ENCODE measurements at places on chromosomes 5 and 9.

DNA sequence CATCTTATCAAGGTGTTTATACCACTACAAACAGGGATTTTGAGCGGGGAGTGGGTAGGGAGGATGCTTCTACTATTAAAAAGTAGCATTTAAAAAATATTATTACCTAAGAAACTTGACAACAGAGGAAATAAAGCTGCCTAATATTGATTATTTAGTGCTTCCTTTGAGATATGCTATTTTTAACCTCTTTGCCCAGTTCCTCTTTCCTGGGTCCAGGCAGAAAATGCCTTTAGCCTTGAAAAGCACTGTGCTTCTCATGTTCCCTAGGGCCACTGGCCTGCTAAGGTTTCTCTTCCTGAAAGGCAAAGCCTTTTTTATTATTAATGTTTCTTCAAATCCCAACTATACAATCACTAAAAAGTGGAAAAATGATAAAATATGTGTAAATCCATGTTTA, 217.2 kb upstream of the HAPLN1 start:
- no peak for DNase-seq

- no peak for DNase-seq
These were observed 63.1 kb upstream of the NREP start for GRCh38 chr5:111820072-111820471.

- DNase-seq = no peak
These were observed 26.6 kb upstream of the POMT1 start for GRCh38 chr9:131475956-131476776.

DNA sequence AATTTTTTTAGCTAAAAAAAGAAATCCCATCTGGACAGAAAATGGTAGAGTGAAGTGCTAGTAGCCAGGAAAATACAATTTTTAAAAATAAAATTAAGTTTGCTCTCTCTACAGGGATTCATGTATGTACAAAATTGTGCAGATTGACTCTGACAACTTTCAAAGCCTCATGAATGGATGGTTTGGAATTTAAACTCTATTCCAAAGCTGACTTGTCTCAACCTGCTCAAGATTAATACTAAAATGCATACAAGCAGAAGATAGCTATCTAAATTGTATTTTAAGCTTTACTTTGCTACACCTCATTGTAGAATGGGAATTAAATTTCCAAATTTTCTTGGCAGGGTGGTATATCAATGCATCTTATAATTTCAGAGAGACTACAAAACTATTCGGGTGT, 257.6 kb downstream of the RFX3 start:
- DNase-seq = no peak

- DNase-seq = no peak
These were observed 80.6 kb upstream of the LRRTM2 start for GRCh38 chr5:138955671-138956295.

DNA sequence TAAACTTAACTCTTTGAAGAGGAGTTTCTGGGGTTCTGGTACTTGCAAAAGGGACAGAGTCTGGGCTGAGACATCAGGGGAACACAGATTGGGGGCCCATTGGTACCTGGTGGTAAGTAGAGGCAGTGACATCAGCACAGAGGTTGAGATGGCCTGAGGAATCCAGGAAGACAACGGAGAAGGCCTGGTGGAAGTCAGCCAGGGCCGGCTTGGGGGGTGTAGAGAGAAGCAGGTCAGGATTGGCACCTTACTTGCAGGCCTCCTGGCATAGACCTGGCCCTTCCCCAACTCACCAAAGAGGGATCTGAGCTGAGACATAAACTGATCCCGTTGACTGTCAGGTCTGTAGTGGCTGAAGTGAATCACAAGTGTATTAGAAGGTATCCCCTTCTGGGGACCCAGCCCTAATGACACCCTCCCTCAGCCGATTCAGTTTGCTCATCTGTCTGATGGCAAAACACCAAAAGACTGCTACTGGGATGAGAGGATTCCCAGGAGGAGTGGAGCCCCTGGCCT, 5.5 kb downstream of the NOL6 start:
- no peak for DNase-seq

GRCh38 chr9:109907400-109907799, 127.4 kb downstream of the PALM2AKAP2 start:
- DNase-seq = no peak

DNA sequence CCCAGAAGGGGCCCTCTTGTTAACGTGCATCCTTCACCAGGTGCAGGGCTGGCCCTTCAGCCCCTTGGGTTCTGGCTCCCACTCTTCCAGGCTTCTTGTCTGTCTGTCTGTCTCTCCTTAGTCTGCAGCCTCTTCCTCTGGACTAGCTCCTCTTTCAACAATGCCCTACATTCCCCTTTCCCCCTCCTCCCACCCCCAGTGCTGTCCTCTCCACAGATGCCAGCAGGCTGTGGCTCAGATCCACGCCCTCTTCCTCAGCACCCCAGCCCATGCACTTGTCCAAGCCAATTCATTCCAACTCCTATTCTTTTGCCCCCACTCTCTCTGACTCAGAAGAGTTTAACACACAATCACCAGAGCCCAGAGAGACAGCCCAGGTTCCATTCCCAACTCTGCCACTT, 45.2 kb upstream of the ALDH1B1 start:
- no peak for DNase-seq

GRCh38 chr5:57186194-57186593, 12.3 kb downstream of the GPBP1 start:
- DNase-seq = no peak
